ENCODE measurements at places on chromosomes 4 and X. TPM values are rescaled to one million over a fixed set of nuclear protein-coding genes. Genes with fewer than 3 reads are reported as not detected.

Gene GALNT7
- 47.4 TPM for total RNA-seq

- no peak for DNase-seq
These were observed 138.6 kb downstream of the HDX start for GRCh38 chrX:84363663-84364062.

- no peak for DNase-seq
These were observed 90.6 kb upstream of the MAB21L2 start for GRCh38 chr4:150491132-150492049.

GRCh38 chr4:187504974-187505797 is 490.4 kb upstream of the ZFP42 start:
- no peak for DNase-seq

- DNase-seq, result no peak
These were observed 416.3 kb downstream of the PCDH10 start for GRCh38 chr4:133565379-133565778.

Gene ITM2A
- total RNA-seq, result 15.4 TPM

GRCh38 chr4:188220006-188220405 is 80.8 kb downstream of the TRIML1 start:
- DNase-seq, result no peak

DNA sequence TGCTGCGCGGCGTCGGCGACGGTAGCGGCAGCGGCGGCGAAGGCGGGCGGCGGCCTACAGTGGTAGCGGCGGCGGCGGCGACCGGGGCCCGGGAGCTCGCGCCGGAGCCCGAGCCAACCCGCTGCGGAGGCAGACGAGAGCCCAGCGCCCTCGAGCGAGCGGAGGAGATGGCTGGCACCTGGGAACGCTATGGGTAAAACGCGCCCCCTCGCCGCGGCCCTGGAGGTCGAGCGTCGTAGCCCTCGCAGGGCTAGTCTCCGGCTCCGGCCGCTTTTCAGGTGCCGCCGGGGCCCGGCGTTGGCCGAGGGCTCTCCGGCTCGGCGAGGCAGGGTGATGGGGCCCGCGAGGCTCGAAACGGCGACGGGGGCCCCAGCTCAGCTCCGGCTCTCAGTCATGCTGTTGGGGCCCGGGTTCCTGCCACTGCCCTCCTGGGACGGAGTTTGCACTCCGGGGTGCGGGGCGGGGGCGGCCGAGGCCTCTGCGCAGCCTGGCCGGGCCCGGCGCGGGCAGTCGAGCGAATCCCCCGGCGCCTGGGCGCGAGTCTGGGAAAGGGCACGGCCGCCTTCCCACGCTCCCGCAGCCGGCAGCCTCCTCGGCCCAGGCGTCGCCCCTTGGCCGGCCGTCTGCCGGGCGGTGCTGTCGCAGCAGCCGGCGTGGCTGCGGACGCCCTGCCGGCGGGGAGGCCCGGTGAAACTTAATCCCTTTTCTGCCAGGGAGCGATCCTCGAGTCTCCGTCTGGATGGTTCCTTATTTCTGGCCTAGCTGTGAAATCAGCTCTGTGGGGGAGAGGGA is 768 bp downstream of the MID2 start:
- DNase-seq, result no peak

GRCh38 chr4:26557164-26557563 is 26.7 kb upstream of the TBC1D19 start:
- DNase-seq, result no peak

Gene REPS2
- 3.8 TPM for total RNA-seq

Gene VCX3A
- not detected for total RNA-seq

DNA sequence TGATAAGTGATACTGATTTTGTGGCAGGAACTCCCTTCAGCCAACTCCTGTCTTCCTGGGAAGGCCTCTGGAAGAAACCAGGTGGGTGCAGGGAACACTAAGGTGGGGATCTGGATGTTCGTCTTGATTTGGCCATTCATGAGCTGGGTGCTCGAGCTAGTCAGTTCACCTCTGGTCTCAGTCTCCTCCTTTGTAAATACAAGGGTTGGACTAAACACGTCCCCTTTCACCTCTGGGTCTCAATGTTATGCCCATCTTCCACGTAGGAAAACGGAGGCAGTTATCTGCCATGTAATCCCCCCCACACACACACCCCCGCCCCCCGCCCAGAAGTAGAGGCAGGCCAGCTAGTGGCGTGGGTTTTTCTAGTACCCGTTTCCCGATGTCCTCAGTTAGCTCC is 4.1 kb upstream of the RS1 start:
- no peak for DNase-seq

DNA sequence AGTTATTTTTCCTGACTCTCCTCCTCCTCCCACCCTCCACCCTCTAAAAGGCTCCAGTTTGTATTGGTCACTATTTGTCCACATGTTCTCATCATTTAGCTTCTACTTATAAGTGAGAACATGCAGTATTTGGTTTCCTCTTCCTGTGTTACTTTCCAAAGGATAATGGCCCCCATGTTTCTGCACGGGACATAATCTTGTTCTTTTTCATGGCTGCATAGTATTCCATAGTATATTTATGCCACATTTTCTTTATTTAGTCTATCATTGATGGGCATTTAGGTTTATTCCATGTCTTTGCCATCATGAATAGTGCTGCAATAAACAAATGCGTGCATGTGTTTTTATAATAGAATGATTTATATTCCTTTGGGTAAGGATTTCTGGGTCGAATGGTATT is 167.3 kb upstream of the GRID2 start:
- no peak for DNase-seq

DNA sequence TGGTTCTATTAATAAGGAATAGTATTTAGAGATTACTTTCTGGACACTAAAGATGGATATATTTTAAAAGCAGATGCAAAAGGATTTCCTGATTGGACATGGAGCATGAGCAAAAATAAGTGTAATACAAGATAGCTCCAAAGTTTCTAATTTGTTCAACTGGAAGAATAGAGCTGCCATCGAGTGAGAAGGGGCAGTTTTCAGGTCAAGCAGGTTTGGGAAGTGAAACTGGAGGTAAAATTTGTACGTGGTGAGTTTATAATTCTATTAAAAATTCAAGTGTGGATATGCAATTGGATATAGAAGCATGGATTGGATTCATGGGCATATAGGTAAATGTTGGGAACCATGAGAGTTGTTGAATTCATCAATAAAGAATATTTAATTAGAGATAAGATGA is 31.8 kb downstream of the PRDM8 start:
- DNase-seq, result no peak

DNA sequence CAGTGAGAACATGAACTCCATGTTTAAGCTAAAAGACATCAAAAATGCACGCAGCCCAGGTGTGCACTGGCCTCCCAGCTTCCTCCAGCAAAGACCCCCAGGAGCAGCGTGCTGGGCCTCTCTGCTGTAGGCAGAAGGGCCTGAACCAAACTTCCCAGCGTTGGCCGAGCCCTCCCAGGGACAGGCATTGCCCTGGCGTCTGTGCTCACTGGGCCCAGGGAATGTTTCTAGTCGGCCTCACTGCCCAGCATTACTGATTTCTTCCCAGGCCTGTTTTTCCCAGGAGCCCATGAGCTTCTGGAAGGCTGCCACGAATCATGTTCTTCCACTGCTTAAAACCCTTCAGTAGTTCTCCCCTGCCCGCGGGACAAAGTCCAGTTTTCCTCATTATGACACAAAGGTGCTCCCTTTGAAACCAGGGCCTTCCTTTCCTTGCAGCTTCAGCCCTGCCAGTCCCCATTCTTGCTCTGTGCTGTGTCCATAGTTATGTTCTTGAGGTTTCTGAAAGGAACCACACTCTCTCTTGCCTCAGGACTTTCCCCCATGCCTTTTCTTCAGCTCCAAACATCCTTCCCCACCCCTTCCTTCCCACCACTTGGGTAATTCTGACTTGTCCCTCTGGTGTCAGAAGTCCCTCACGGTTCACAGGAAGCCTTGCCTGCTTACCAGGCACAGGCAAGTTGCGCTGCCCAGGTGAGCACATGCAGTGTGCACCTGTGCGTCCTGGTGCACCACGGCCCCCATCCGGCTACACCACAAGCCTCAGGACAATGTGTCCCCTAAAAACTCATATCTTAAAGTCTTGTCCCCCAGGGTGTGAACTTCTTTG is 93.4 kb upstream of the ENPP6 start:
- no peak for DNase-seq

DNA sequence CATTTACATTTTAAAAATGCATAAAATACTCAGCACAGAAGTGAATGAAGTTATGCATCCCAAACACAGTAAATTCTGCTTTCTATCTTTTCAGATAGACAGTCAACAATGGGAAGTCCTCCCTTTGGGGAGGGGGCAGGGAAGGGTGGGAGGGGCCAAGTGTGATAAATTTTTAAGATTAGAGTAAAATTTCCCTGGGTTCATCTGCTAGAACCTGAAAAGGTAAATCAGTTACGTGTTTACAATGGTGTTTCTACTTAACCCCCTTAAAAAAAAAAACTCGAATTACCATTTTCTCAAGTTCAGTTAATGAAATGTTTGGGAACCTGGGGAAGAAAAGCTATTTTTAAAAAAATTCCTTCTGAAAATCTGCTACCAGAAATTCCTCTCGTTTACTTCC is 9.1 kb downstream of the PITX2 start:
- no peak for DNase-seq

Gene MAGEB1
- not detected for total RNA-seq

- peak; percentile 89 for DNase-seq
These were observed 175.5 kb downstream of the DHRSX start for GRCh38 chrX:2325076-2325784.

DNA sequence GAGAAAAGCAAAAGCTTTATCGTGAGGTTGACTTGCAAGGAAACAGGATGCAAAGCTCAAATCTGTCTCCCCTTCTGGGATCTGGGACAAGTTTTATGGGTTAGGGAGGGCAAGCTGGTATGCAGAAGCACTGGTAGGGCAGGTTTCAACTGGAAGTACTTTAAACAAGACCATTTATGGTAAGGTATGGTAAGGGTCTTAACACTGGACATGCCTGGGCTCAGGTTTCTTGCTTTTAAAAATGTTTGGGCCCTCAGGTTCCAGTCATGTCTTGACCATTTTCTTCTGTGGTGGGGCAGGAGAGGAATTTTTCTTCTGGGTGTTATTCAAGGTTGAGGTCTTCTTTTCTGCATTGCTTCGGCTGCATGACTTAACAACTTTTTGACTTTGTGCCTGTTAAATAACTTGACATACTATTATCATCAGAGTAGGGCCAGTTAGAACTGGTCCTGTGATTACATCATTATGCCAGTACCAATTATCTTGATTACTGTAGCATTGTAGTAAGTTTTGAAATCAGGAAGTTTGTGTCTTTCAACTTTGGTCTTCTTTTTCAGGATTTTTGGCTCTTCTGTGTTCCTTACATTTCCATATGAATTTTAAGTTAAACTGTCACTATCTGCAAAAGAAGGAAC is 33.7 kb downstream of the CD38 start:
- DNase-seq, result no peak

- no peak for DNase-seq
These were observed 140.0 kb upstream of the BCOR start for GRCh38 chrX:40237731-40238178.

GRCh38 chrX:112868586-112868985 is 28.0 kb upstream of the AMOT start:
- no peak for DNase-seq

Gene FHL1
- total RNA-seq, result 96.7 TPM

Gene STATH
- total RNA-seq, result not detected

Gene ETDA
- not detected for total RNA-seq

Gene ADH6
- not detected for total RNA-seq

Gene SPANXN4
- total RNA-seq, result not detected

Gene RRAGB
- 13.6 TPM for total RNA-seq

DNA sequence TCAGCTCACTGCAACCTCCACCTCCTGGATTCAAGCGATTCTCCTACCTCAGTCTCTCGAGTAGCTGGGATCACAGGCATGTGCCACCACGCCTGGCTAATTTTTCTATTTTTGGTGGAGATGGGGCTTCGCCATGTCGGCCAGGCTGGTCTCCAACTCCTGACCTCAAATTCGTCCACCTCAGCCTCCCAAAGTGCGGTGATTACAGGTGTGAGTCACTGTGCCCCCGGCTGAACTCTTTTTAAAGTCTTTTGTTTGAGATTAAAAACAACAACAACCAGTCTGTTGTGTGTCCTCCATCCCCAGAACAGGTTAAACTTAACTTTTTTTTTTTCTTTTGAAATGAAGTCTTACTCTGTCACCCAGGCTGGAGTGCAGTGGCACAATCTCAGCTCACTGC is 36.3 kb upstream of the RBPJ start:
- DNase-seq, result no peak

Data from pulmonary artery endothelial cell (primary cell).